ENCODE measurements at places on chromosomes 6 and 20. TPM values are rescaled to one million over a fixed set of nuclear protein-coding genes. Genes with fewer than 3 reads are reported as not detected.

VNN1 gene
- total RNA-seq, result 0.06 TPM

GRCh38 chr6:142207265-142207877 is 60.3 kb downstream of the VTA1 start:
- no peak for ATAC-seq

DNA sequence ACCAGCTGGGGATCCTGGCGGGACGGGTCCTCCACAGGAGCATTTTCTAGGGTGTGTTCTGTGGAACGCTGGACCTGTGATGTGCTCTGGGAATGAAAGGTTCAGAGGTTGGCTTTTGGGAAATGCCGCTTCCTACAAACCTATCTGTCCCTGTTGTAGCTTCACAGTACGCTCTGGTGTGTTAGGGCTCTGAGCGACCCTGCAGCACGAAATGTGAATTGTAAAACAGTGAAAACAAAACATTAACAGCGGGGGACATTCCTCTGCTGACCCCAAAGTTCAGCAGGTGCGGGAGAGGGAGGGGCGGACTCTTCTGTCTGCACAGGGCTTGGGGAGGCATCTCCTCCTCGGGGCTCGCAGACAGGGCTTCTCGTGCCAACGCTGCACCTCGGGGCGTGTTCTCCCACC is 155.9 kb downstream of the NRN1 start:
- ATAC-seq, result no peak

- no peak for ATAC-seq
These were observed 65.0 kb upstream of the MOCS1 start for GRCh38 chr6:39999006-39999867.

TINAG gene
- not detected for total RNA-seq
